ENCODE measurements at places on chromosomes 7 and 10. TPM values are rescaled to one million over a fixed set of nuclear protein-coding genes. Genes with fewer than 3 reads are reported as not detected.

Gene FFAR4
- 0.12 TPM for total RNA-seq

Gene DYDC2
- total RNA-seq = not detected

Gene COMMD3
- 43.7 TPM for total RNA-seq

Gene CAV2
- 131 TPM for total RNA-seq

Gene IDI2
- total RNA-seq = not detected

Gene BLNK
- total RNA-seq = 4.1 TPM

Gene DOCK1
- total RNA-seq = 64.6 TPM

DNA sequence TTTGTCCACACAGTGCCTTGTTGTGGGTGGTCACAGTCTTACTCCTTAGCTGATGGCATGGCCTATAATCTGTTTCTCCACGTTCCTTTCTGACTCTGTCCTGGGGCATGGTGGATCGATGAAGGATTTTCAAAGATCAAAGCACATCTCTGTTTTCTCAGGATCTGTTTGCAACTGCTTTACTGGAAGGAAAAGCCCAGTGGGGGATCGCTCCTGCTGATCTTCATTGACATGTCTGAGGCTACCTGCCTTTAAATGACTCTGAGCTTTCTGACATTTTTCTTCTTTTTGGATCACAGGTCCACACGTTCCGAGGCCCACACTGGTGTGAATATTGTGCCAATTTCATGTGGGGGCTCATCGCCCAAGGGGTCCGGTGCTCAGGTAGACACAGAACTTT, 68.0 kb upstream of the PRR15 start:
- no peak for DNase-seq

- DNase-seq = no peak
Observed at GRCh38 chr7:156675721-156676120, 35.1 kb downstream of the RNF32 start.

DNA sequence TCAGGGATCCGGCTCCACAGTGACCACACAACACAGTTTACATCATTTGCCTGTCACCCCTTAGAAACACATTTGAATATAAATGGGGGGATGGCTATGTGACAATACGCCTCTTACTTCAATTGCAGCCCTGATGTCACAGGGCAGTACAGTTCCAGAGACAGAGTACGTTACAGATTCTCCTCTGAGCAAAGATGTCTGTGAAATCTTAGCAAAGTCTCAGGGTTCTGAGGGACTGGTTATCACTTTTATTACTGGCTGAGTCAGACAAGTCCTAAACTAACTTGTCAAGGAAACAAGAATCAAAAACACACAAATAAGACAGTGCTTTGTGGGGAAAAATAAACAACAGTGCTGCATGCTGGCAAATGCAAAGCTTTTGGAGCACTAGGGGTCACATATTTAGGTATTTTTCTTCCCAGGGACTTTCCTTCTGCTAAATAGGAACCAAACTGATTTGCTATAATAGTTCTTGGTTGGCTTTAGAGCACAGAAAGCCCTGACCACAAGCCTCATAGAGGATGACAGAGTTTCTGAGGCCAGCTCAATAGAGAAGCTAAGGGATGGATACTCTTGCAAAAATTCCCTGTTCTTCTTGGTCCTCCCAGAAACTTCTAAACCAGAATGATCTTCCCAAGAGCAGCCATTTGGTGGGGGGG, 501.6 kb downstream of the GRID1 start:
- DNase-seq = no peak

- DNase-seq = no peak
Observed at GRCh38 chr7:91235211-91235832, 28.9 kb upstream of the FZD1 start.

- DNase-seq = no peak
Observed at GRCh38 chr7:101294039-101294831, 27.4 kb downstream of the IFT22 start.

GRCh38 chr10:16828114-16828568, 10.9 kb upstream of the RSU1 start:
- no peak for DNase-seq

DNA sequence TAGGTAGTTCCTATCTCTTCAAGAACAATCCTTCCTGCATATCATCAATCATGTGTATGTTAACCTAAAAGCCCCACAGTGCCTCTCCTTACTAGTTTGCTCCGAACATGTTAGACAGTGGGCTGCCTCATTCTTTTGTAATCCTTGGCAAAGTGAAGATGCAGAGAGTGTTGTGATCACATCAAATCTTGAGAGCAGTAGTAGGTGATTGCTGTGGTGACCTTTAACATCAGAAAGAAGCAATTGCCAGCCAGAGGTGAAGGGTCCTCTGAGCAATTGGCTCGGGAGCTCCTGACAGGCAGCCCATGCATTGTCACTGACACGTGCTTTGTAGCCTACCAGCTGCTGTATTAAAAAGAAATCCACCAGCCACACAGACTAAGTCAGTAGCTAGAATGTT, 19.6 kb upstream of the GSTK1 start:
- DNase-seq = no peak
